ENCODE measurements at places on chromosomes 11 and 22.

GRCh38 chr11:118200901-118201680 lies 23.7 kb downstream of the JAML start:
- no peak for DNase-seq

GRCh38 chr11:42490506-42490905 lies 821.3 kb upstream of the API5 start:
- no peak for DNase-seq

- DNase-seq, result peak; percentile 32
Measured at GRCh38 chr11:6474806-6475500, 1.2 kb upstream of the TRIM3 start.

GRCh38 chr11:94830722-94831510 lies 62.8 kb downstream of the AMOTL1 start:
- DNase-seq, result no peak

- DNase-seq, result no peak
Measured at GRCh38 chr22:29328055-29328454, 12.6 kb upstream of the RASL10A start.

DNA sequence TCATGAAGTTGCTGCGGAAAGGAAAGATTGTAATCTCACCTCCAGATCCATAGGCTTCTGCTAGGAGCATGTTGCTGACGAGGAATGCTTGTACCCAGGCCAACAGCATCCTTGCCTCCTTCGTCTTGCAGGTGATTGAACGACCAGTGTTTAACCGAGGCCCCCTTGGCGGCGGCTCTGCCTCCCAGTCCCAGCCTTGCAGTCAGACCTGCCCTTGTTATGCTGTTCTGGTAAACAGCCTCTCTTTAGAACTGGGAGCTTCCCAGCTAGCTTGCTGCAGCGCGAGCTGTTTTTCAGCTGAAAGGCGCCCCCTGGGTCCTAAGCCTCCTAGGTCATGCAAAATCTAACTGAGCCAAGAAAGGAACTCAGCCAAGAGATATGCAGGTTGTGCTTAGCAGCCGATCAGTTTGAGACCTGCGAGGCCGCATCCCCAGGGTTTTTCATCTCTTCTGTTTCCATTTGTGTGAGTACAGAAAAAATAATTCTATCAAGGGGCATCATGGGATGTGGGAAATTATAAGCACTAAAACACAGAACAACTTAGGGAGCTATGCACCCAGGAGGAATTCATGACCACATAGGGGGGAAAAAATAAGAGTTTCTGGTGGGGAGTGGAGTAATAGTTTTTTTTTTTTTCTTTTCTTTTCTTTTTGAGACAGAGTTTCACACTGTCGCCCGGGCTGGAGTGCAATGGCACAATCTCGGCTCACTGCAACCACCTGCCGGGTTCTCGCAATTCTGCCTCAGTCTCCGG lies at the start of gene PIK3IP1:
TSS of gene PIK3IP1 (minus strand) at position 253 of the 754 bp plus-strand sequence. CDS start at position 109, 144 bp downstream.
- DNase-seq, result peak; percentile 50

Measured in H54 (cell line).